ENCODE measurements at places on chromosomes 12 and 14.

GRCh38 chr14:50999726-51000125 is 55.4 kb upstream of the PYGL start:
- no peak for DNase-seq

- DNase-seq = no peak
These were observed 2.2 kb downstream of the NCKAP5L start for GRCh38 chr12:49825971-49826421.

DNA sequence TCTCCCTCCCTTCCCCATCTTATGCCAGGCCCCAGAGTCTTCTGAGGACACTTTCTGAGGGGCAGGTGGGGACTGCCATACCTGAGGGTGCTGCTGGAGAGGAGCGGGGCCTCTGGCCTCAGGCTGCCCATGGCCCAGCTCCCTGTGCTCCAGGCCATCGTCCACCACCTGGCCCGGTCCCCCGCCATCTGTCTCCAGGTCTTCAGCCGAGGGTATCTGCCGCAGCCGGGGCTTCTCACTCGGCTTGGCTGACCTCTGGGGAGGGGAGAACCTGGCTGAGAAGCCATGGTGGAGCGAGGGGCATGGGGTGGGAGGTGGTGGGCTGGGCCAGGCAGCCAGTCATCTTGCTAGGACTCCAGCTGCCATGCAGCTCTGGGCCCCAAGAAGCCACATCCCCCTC is 21.6 kb downstream of the SLC48A1 start:
- no peak for DNase-seq

DNA sequence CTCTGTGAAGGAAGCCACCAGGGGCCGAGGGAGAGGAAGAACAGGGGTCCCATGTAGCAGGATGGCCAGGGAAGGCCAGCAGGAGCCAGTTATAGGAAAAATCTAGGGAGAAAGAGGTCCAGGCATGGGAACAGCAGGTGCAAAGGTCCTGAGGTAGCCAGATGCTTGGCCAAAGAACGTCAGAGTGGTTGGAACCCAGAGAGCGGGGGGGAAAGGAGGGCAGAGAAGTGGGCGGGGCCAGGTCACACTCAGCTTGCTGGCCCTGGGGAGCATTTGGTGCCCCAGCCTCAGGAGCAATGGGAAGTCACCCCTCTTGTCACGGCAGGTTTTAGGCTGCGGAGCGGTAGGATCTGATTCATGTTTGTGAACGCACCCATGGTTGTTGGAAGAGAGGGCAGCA is 180.5 kb downstream of the PHETA1 start:
- no peak for DNase-seq

DNA sequence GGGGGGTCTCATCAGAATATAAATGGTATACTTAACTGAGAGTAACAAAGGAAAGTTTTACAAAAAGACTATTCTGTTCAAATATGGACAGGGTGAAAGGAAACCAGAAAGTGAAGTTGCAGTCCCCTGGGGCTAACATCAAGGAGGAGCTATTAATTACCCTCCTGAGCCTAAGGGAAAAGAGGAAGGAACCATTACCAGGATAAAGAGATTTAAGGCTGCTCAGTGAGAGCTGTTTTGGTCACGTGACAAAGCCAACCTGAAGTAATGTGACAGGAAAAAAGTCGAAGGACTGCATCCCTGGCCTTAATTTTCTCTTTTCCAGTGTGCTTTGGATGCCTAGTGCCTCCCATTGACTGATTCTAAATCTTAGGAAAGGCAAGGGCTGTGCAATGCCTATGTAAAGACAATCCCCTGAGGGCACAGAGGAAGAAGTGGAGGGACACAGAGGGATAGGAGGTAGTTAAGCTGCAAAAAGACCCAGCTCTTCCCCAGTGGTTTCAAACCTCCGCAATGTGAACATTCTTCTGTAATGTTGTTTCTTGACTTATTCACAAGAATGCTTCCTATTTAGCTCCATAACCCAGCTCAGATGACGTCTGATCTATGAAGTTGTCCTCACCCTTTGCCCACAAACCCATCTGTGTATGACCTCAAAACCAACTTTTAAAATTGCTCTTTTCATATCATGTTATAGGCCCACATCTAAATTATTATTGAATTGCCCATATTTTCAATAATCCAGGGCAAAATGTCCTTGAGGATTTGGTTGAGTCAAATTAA is 187.7 kb upstream of the DCN start:
- DNase-seq = no peak

DNA sequence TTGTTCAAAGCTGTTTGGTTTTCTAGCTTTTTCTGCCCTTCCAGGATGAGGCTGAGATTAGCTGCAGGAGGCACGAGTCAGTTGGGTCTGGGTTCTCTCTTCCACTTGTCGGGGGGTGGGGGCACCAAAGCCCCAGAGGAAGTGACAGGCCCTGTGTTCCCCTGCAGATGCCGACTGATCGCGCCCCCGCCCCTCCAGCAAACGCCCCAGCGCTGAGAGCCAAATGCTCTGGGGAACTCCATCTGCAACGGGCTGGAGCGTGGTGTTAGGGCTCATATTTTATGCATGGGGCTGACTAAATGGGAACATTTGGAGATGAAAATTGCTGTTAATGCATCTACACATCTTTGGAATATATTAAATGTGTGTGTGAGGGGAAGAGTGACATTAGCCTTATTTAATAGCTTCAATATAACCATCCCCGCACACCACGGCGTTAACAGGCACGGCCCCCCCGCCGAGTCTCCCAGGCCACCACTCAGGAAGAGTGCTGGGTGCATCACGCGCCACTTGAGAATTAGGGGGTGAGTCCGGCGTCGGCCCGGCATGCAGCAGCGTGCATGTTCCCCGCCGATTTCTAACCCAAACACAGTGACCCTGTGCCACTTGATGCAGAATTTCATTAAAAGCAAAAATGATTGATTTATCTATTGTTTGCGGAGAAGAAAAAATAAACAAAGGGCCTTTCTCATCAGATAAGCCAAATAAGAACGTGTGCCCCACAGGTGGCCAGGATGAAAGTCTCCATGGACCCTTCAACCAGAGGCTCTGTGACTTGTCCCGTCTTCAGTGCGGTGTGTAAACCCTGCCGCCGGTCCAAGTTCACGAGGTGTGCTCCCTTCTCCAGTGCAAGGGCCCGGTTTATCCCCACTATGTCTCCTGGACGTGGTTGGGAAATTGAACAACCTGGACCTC is 165.0 kb upstream of the RTL1 start:
- DNase-seq = no peak

GRCh38 chr12:24229031-24229700 is 279.7 kb upstream of the SOX5 start:
- DNase-seq = no peak

- peak; percentile 2 for DNase-seq
These were observed 77.5 kb upstream of the CPSF6 start for GRCh38 chr12:69161829-69162228.

GRCh38 chr12:88644946-88645702 is 64.9 kb upstream of the KITLG start:
- no peak for DNase-seq

DNA sequence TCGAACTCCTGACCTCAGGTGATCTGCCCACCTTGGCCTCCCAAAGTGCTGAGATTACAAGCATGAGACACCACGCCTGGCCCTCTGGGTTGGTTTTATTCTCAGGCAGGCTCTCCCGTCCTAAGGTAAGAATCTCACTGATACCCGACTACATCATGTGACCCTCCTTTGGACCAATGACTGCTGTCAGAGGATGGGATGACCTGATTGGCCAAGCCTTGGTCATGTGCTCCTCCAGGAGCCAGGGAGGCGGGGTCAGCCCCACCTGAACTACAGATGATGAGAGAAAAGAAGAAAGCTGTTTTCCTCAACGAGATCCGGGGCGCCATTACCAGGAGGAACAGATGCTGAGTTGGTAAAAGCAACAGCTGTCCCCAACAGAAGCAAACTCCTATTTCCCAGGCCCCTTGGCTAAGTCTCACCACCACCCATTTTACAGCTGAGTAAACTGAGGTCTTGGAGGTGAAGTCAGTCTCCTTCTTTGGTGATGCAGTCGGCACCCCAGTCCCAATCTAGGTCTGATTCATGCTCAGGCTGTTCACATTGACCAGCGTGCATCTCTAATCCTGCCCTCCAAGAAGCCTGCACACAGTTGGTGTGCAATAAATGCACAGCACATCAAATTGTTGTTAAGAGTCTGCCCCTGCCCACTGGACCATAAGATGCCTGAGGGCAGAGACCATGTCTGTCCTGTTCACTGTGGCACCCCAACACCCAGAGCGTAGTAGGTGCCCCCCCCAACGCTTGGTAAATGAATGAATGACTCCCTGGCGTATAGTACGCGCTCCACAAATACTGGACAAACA is 118.8 kb downstream of the SCARB1 start:
- DNase-seq = no peak

GRCh38 chr14:66032800-66033199 is 453.4 kb upstream of the CCDC196 start:
- DNase-seq = no peak

GRCh38 chr14:55180434-55180833 is 11.0 kb downstream of the DLGAP5 start:
- DNase-seq = no peak

DNA sequence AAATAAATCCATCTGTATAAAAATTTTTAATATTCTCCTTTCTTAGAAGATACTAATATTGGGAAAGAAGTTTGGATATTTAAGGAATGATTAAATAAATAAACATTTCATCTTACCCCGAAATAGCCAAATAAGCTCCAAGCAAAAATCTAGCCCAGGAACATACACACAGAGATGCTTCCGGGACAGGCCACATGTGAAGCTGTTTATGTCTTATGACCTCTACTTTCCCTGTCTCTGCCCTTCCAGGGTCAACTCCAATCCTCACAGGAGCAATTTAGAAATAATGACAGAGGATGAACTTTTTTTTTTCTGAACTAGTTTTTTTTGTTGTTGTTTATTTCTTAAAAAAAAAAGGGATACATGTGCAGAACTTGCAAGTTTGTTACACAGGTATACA is 89.4 kb downstream of the BTG1 start:
- no peak for DNase-seq

DNA sequence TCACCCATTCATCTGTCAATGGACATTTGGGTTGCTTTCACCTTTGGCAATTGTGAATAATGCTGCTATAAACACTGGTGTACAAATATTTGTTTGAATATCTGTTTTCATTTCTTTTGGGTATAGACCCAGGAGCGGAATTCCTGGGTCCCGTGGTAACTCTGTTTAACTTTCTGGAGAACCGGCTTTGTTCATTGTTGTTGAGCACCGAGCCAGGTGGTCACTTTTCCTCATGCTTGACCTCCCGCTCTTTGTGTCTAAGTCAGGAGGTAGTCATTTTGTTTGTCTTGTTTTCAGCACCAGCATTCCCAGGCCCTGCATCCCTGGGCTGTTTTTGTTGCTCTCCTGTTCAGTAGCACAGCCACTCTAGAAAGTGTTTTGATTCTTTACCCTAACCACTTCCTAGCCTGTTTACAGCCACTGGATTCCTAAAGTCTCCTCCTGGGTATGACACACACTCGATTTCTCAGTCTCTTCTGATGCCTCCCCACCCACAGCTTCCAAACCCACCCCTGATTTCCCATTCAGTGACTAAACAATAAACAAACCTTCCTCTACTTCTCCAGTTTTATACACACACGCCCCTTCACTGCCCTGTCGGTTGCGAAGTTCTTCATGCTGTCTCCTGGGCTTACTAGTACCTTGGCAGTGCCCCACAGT is 37.9 kb downstream of the B4GALNT3 start:
- DNase-seq = no peak

DNA sequence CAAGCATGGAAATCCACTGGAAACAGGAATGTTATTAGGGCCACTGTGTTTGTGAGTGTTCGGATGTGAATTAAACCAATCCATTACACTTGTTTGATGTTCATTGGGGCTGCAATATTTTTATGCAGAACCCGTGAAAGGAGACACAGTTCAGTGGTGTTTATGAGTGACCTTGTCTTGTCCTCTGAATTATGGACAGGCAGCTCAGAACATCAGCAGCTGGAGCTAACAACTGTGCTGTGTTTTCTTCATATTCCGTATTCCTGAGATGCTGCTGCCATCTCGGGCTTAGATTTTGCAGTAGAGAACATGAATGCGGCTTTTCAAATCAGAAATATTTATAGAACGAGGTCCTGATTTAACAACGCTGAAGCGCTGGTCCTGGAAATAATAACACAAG is 20.3 kb upstream of the CACNA1C start:
- no peak for DNase-seq

DNA sequence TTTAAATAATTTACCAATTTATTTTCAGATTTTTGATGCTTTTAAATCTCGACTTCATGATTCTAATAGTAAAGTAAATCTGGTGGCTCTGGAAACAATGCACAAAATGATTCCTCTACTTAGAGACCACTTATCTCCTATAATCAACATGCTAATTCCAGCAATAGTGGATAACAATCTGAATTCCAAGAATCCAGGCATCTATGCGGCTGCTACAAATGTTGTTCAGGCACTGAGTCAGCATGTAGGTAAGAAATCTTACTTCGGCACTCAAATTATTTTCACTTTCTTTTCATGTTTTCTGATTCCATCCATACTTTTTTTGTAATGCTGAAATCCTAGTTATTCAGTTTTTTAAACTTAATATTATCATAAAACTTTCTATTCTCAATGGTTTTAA is 15.5 kb upstream of the PRPF39 start:
- DNase-seq = no peak

GRCh38 chr12:84689638-84690037 is 223.0 kb downstream of the SLC6A15 start:
- no peak for DNase-seq

- no peak for DNase-seq
These were observed 133.0 kb downstream of the CPNE8 start for GRCh38 chr12:38772437-38772836.

- no peak for DNase-seq
These were observed 40.7 kb downstream of the GPR135 start for GRCh38 chr14:59424341-59425071.

DNA sequence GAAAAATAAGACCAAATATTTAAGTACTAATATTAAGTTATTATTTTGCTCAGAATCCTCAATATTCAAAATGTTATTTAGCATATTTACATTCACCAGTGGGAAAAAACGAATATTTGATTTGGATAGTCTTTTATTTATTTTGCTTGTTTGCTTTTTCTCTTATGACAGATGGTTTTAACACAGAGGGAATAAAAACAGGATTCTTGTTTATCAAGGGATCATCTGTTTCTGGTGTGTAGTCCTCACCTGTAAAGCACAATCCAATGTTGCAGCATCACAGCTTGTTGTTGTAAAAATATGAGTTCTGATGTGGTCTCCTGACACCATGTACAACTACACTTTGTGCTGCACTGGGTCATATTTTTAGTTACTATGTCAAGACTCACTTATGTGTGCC is 103.9 kb downstream of the AVPR1A start:
- DNase-seq = no peak

GRCh38 chr14:58636129-58636528 is 1.6 kb upstream of the DACT1 start:
- DNase-seq = no peak

- no peak for DNase-seq
These were observed 84.4 kb downstream of the NINJ2 start for GRCh38 chr12:578748-579419.

DNA sequence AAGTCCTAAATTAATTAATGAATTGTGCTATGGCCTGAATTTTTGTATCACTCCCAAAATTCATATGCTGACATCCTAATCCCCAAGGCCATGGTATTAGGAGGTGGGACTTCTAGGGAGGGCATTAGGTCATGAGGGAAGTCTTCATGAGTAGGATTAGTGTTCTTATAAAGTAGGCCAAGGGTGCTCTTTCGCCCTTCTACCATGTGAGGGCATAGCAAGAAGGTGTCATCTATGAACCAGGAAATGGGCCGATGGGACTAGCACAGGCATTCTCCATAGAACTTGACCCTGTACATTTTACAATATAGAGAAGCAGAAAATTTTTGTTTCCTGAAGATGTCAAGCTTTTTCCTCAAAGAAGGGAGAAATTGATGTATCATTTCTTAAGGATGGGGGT is 12.5 kb downstream of the SYT10 start:
- no peak for DNase-seq

All from stimulated activated CD4-positive, alpha-beta T cell treated with anti-CD3 and anti-CD28 coated beads, TNF-alpha, amount 100 ng/mL, for 24 hours (primary cell).